ENCODE measurements at places on chromosomes 6 and 20.
A peak's percentile ranks its signal among the peaks of the same experiment; 100 is the strongest.

- peak; percentile 93 for DNase-seq
These were observed 9.9 kb upstream of the SLC17A3 start for GRCh38 chr6:25883991-25884390.

DNA sequence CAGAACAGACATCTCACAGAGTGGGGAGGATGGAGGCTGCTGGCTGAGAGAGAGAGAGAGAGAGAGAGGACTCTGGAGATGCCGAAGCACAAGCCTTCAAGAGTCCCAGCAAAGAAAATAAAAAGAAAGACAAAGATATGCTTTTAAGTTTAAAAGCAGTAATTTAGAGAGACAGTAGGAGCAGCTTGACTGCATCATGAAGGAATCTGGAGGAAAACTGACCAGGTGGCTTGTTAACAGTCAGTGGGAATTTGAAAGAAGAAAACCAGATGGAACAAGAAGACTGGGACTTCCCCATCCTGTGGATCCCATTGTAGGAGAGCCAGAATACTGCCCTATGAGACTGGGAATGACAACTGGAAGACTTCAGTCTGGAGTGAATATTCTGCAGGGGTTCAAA, 46.3 kb upstream of the PLN start:
- no peak for DNase-seq

- DNase-seq: no peak
These were observed 108.5 kb upstream of the ARMC2 start for GRCh38 chr6:108739496-108740330.

- no peak for DNase-seq
These were observed 6.6 kb upstream of the SPO11 start for GRCh38 chr20:57323034-57323433.

GRCh38 chr20:35611482-35611881, 4.1 kb upstream of the SPAG4 start:
- DNase-seq: no peak

DNA sequence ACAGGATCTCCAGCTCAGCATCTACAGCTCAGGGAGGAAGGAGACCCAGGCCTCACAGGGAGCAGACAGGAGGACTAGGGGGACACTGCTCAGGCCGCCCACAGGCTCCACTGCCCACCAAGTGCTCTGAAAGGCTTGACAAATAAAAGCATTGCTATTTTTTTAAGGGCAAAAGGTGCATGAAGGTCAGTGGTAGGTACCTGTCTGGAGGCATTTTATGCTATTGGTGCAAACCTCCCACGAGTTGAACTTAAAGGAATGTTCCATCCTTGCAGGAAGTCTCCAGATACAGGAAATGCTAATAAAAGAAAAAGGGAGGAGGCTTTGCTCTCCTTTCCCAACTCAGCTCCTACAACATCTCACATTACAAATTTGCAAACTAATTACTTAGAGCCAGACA, 228.1 kb downstream of the FOXC1 start:
- no peak for DNase-seq

GRCh38 chr6:36824253-36824652, 15.0 kb downstream of the CPNE5 start:
- no peak for DNase-seq

GRCh38 chr6:149443411-149444181, 41.2 kb downstream of the ZC3H12D start:
- DNase-seq: no peak

- no peak for DNase-seq
These were observed 1.7 kb upstream of the CST4 start for GRCh38 chr20:23690581-23690980.

GRCh38 chr20:56722042-56722441, 92.9 kb downstream of the TFAP2C start:
- peak; percentile 37 for DNase-seq

DNA sequence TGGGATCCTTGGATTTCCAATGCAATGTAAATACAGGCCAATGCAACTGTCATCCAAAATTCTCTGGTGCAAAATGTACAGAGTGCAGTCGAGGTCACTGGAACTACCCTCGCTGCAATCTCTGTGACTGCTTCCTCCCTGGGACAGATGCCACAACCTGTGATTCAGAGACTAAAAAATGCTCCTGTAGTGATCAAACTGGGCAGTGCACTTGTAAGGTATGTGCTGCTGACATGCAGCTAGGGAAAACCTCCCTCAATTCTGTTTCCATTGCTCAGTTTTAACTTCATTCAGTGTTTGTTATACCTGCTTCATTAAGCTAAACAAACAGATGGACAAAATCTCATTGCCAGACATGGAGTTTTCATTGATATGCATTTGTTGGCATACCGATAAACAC, 397.1 kb downstream of the ARHGAP18 start:
- no peak for DNase-seq

- DNase-seq: no peak
These were observed 160.9 kb upstream of the SPTLC3 start for GRCh38 chr20:12847872-12848271.

GRCh38 chr6:17083397-17083796, 18.5 kb upstream of the STMND1 start:
- no peak for DNase-seq

- DNase-seq: no peak
These were observed 42.5 kb upstream of the ARMC2 start for GRCh38 chr6:108805611-108806167.

DNA sequence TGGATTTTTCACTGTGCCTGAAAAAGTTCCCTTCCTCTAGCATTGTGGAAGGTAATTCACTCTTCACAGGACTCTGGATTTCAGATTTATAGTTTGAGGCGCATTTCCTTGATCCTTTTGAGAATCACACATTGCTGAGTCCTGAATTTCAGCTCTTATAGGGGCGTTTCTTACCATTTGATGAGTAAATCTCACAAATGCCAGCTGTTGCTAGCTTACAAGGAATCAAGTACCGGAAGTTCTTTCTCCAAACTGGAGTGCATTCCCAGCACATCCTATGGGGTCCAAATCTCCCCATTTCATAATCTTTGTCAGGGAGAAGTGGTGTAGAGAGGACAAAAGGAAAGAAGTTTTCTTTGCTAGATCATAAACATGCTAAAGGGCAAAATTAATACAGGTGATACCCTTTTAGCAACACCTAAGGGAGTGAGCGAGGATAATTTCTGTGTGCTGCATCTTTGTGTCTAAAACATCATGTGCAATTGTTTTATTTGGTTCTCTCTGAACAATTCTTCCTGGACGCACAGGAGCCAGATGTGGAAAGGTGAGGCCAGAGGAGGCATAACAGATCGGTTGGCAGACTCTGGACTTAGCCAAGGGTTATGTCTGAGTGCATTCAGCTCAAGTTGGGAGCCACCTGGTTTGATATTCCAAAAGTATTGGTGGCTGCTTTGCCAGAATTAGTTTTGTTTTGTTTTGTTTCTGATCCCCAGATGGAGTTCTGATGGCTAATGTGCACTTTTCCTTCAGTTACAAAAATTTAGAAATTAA, 37.4 kb upstream of the EYA2 start:
- DNase-seq: no peak

DNA sequence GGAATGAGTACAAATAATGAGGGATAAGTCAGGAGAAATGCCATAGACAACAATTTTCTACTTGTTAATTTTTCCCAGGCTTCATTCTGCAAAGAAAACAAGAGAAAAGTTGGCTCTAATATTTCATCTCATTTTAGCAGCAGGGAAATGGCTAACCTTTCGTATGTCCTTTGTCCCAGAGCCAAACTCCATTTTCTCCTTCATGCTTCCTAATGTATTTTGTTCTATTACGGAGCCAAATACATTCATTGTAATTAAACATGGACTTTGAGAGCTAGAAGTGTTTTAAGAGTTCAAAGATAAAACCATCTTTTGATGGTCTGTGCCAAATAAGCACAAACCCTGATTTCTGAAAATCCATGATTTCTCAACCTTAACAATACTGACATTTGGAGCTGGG, 136.9 kb downstream of the PTCHD4 start:
- no peak for DNase-seq

GRCh38 chr6:134099770-134100169, 47.3 kb upstream of the SLC2A12 start:
- DNase-seq: no peak

DNA sequence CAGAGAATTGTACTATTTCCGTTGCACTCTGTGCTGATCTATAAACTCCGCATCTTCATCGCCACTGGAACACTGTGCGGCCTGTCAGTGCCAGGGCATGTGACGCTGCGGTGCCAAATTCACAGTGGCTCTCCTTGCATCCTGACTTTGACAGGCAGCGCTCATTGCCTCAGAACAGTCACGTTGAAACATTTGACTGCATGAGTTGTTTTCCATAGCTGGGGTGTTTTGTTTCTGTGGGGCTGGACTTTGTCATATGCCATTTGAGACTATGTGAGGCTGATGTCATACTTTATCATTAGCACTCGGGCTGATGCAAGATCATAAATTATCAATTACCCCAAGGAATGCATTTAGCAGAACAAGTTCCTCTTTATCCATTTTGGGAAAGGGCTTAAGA, 32.7 kb downstream of the CFAP61 start:
- DNase-seq: no peak

DNA sequence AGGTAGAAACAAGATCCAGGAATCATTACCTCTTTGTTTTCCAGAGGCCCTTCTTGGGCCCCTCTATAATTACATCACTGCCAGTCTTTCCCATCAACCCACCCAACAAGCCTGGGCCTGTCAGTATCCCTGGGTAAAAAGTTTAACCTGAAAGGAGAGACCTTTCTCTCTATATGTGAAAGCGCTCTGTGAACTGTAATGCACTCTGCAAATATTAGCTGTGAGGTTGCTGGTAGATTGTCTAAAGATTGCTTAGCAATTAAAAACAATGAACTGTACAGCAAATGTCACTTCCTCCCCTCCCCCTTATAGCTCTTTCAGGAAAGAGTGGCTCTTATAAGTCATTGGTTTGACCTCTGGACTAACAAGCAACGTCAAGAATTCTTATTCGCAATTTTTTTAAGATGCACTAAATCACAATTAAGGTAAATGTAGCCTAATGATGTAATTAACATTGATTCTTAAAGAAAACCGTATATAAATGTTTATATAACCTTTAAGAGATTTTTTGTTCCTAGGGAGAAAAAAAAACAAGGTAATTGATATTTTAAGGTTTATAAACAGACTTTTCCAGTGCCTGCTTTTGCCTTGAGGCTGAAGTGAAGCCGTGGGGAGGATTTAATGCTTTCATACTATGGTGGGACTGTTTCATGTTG, 18.4 kb downstream of the ECT2L start:
- no peak for DNase-seq

- no peak for DNase-seq
These were observed 118.2 kb downstream of the CD164 start for GRCh38 chr6:109263873-109264700.

DNA sequence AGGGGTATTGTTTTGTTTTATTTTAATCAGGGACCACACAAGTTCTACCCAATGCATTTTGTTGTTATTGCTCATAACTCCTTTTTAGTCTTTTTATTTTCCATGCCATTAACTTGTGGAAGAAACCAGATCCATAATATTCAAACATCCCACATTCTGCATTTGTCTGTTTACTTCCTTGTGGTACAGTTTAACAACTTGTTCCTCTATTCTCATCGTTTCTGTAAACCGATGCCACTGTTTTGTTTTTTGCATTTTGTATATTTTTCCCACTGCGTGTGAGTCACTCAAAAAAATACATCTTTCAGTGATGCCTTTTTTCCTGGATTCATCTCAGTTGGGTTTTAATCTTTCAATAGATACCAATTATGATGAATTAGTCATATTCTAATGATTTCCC, 22.3 kb downstream of the SF3B5 start:
- DNase-seq: no peak
